ENCODE measurements at places on chromosomes 7 and 10. TPM values are rescaled to one million over a fixed set of nuclear protein-coding genes. Genes with fewer than 3 reads are reported as not detected.

The SORCS3 gene
- 0.40 TPM for total RNA-seq

DNA sequence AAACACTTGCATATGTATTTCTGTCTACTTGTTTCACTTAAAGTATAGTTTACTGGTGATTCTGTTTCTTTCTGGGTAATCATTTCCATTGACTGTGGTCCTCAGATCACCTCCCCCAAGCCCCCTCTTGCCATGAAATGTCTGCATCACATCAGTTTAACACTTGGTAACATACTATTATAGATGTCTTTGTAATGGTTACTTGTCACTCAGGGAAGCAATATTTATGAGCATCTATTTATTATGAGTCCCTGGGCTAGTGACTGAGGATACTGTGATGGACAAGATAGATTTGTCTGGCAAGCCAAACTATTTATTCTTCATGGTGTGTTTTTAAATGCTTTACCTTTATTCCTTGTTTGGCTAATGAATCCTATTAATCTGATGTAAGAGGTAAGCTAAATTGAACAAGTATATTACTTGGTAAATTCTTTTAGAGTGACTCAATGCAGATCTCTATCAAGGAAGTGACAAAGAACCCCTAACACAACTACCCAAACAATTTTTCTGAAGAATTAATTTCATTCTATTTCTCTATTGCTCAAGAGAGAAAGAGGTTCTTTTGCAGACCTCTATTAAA, 270.9 kb downstream of the RELN start:
- DNase-seq, result no peak

DNA sequence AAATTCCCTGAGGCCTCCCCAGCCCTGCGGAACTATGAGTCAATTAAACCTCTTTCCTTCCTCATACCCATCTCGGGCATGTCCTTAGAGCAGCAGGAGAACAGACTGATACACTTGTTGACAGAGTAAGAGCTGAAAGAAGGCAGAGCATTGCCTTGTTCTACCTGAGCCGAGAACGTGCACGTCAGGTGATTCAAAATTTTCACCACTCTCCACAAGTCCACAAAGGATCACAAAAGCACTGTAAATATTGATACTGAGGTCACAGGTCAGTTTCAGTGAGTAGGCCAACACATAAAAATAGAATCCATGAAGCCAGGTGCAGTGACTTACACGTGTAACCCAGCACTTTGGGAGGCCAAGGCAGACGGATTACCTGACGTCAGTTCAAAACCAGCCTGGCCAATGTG, 27.8 kb downstream of the DCLRE1C start:
- no peak for DNase-seq

GRCh38 chr7:69700331-69700730, 102.1 kb downstream of the AUTS2 start:
- DNase-seq, result no peak

The LRRD1 gene
- total RNA-seq, result not detected

The PNLIPRP1 gene
- total RNA-seq, result not detected

- DNase-seq, result no peak
Observed at GRCh38 chr7:130180571-130181262, 24.5 kb downstream of the TMEM209 start.

The ZNF804B gene
- not detected for total RNA-seq

- DNase-seq, result no peak
Observed at GRCh38 chr10:116201011-116201410, 72.0 kb downstream of the GFRA1 start.

GRCh38 chr7:18504965-18505364, 9.4 kb downstream of the HDAC9 start:
- DNase-seq, result no peak

The KNDC1 gene
- 0.42 TPM for total RNA-seq

The MARCHF5 gene
- total RNA-seq, result 15.9 TPM

The AQP1 gene
- 509 TPM for total RNA-seq

- no peak for DNase-seq
Observed at GRCh38 chr7:106083717-106084116, 28.4 kb downstream of the SYPL1 start.

- no peak for DNase-seq
Observed at GRCh38 chr7:142450695-142451094, 192.8 kb upstream of the PRSS58 start.

GRCh38 chr10:102676534-102677315, 32.4 kb downstream of the TRIM8 start:
- no peak for DNase-seq
